Inflammatory macrophage (primary cell): ENCODE measurements at places on chromosomes 7 and 10.
A peak's percentile ranks its signal among the peaks of the same experiment; 100 is the strongest.

GRCh38 chr10:80829151-80829550 is 291.4 kb downstream of the SH2D4B start:
- no peak for DNase-seq

DNA sequence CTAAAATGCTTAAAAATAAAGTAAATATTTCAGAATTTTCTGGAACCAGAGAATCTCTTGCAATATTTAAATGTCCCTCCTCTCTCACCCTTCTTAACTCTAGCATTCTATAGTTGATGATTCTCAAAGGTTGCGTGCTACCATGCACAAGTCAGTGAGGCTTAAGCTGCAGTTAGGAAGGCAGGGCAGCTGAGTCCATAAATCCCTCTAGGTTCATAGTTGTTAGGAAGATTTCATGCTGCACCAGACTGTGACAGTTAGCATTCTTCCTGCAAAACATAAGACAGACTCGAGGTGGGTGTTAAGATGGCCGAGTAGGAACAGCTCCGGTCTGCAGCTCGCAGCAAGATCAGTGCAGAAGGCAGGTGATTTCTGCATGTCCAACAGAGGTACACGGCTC is 70.6 kb downstream of the MET start:
- no peak for DNase-seq

DNA sequence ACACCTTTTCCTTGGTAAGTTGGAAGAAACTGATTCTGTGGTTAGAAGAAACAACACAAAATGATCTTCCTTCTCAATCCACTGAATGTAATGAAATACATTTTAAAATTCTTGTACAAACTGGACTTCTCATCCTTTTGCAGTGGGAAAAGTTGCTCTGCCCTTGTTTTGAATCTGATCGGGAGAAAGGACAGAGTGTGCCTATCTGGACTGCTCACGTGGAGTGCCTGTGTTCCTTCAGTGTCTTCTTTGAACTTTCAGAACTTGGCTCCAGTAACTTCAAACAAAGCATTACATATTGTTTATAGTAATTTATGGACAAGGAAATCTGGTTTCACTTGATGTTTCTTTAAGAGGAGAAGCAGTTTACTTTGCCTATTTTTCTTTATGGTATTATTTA is 17.1 kb downstream of the SLC26A3 start:
- DNase-seq: no peak

DNA sequence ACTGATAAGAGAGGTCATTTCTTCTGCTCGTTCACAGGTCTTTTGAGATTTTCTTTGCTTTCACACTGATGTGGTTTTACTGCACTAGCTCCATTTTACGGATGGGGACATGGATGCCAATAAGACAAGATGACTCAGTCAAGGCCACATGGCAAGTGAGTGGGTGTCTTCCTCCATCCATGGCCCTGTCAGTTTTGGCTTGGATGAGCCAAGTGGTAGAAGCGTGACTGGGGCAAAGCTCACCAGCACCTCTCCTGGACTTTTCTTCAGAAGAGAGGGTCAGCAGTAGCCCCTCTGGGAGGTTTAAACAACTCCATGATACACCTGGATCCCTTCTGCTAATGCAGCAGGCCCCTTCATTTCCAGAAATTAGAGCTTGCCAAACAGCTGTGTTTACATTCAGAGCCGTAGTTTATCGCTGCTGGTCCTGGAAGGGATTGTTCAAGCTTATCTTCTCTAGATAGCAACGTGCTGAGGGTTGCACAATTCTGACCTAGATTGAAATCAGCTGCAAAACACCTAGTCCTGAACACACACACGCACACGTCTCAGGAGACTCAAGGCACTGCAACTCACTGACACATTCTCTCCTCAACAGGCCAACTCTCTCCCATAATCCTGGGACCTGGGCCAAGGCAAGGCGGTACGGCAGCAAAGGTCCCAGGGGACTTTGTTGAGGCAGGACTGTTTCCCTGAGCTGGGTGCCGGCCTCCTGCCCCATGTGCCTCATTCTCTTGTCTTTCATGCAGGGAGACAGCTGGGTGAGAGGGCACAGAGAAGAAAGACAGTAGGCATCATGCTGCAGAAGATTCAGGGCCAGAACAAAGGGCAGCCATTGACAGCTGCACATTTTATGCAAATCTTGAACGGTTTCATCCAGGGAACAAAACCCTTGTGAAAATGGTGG is 14.2 kb upstream of the PDCD4 start:
- DNase-seq: peak; percentile 86

- no peak for DNase-seq
Measured at GRCh38 chr7:7434329-7434728, 101.3 kb downstream of the COL28A1 start.

GRCh38 chr10:85293483-85293882 is 965.1 kb downstream of the CCSER2 start:
- no peak for DNase-seq

- no peak for DNase-seq
Measured at GRCh38 chr7:44062903-44063295, 2.5 kb downstream of the PGAM2 start.

GRCh38 chr10:93851169-93851568 is 42.6 kb upstream of the SLC35G1 start:
- no peak for DNase-seq

DNA sequence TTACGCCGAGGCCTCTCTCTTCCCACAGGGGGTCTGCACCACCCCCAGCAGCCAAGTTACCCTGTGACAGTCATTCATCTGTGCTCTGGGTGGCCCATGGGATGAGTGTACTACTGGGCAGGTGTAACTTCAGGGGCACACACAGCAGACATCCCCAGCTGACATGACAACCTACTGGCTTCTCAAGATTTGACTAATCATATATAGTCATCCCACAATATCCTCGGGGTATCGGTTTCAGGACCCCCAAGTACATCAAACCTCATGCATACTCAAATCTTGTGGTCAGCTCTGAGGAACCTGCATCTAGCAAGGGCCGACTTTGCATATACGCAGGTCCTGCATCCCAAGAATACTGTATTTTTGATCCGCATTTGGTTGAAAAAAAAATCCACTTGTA is 336.9 kb upstream of the C7orf33 start:
- no peak for DNase-seq

DNA sequence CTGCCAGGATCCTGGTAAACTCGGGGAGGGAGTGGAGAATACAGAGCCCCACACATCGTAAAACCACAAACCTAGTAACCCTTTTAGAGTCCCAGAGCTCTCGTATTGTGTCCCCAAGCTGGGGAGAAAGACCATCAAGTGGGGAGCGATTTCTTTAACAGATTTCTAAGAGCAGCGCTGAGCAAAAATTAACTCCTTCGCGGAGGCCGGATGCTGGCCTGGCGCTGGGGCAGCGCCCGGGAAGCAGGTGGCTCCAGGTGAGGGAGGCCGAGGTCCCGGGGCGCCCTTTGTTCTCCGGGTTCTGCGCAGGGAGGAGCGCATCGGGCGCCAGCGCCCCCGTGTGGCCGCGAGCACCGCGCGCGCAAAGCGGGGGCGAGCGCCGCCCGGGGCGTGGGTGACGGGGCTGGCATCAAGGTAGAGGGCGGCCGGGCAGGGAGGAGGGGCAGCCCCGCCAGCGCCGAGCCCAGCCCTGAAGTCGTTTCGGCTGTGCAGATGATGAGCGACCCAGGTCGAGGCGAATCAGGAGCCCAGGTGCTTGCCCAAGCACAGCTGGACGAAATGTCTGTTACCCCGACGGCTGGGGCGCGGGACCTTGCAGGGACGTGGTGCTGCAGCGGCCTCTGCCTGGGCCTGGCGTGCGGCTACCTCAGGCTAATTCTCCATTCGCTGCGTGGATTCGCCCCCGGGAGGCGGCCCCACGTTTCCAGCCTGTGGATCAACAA is 10.4 kb upstream of the FGFR2 start:
- DNase-seq: peak; percentile 14

- DNase-seq: no peak
Measured at GRCh38 chr7:78370936-78371335, 572.4 kb downstream of the PHTF2 start.

DNA sequence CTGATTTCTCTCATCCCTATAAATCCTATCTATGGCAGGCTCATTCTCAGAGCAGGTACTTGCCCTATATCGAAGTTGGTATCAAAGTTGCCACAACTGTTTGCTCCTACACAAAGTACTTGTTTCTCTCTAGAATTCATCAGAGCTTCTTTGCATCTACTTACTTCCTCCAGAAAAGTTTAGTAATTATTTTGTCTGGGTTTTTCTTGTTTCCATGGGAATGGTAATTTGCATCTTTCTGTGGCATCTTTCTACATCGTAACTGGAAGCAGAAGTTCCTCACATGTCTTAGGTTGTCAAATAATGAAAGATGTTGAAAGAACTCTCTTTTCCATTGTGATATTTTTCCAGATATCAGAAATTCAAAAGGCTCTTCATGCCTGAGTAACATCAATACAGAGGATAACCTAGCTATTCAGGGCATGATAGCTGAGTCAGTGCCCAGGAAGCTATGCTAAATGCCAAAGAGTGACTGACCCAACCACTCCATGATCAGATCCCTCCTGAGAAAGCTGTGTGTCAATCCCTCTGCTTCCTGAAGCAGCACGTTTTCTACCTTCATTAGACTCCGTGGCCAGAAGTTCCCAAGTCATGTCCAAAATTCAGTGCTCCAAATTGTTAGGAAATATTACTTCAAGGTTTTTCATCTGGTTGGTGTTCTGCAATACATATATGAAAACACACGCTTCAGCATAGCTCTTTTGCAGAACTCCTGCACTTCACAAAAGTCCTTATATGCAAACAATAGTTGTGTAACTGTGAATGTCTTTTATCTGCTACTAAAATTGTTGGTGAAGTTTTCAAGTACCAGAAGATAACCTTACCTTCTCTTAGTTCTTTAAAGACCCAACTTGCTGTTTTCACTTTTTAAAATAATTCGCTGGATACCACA is 216.5 kb downstream of the VTI1A start:
- peak; percentile 62 for DNase-seq

DNA sequence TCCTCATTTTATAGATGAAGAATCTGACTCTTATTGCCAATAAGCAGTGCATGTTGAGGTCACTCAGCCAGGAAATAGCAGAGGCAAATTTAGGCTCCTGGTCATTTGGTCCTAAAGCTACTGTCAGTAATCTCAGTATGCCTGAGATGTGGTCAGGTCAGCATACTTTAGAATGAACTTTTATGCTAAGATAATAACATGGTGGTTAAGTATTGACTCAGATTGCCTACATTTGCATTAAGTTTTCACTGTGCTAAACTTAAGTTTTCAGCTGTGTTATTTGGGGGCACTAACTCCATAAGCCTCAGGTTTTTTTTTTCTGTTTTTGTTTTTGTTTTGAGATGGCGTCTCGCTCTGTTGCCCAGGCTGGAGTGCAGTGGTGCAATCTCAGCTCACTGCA is 35.9 kb upstream of the CCSER2 start:
- no peak for DNase-seq

- DNase-seq: no peak
Measured at GRCh38 chr7:80884511-80885195, 34.2 kb downstream of the SEMA3C start.

- no peak for DNase-seq
Measured at GRCh38 chr10:62861507-62861906, 45.3 kb upstream of the EGR2 start.

GRCh38 chr10:132632091-132632561 is 94.5 kb downstream of the INPP5A start:
- no peak for DNase-seq

GRCh38 chr10:5440206-5440605 is 27.8 kb downstream of the NET1 start:
- no peak for DNase-seq

- no peak for DNase-seq
Measured at GRCh38 chr10:110404413-110404812, 93.3 kb upstream of the DUSP5 start.
